ENCODE measurements at places on chromosomes 11 and 22.
A peak's percentile ranks its signal among the peaks of the same experiment; 100 is the strongest.

DNA sequence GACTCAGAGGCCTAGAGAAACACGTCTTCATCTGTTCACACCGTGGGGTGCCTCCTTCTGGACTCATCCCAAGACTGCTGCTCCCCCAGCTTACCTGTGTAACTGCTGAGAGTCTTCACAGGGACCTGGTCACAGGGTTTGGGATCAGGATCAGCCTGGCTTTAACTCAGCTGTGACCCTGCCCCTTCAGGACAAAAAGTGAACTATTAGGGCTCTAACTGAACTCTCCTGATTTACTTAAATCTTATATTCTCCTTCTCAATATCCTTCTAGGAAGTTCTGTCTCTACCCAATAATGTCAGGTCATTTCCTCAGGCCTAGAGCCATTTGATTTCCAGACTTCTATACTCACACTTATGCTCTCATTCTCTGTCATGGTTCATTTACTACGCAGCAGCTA lies 108.4 kb downstream of the ZNF280B start:
- DNase-seq, result no peak

- DNase-seq, result no peak
These were observed 60.9 kb upstream of the EMID1 start for GRCh38 chr22:29144786-29145160.

DNA sequence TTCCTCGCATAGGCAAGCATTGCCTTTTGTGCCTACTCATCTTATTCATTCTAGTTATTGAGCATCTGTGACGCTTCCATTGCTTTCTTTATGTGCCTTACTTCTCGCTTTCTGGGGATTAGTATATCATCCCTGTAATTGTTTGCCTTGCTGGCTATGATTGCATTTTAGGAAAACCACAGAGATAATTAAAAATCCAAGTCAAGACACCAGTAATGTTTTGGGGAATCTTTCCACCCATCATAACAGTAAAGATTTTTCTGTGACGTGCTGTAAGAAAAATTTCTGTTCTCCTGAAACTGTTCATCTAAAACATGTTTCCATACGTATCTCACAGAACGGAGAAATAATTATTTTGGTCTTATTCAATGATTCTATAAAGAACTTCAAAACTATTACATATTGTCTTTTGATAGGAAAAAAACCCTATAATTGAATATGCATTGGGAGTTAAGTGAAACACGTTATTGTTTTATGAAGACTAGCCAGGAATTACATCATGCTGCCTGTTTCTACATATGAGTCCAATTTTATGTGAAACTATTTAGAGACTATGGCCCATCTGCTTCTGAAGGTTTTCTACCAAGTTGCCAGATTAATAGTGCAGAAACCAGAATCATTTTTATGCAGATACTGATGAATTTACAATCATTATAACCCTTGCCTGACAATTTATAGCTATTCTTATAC lies 133.7 kb upstream of the FIBIN start:
- DNase-seq, result no peak

- DNase-seq, result no peak
These were observed 194.6 kb upstream of the CCDC90B start for GRCh38 chr11:83480811-83481210.

DNA sequence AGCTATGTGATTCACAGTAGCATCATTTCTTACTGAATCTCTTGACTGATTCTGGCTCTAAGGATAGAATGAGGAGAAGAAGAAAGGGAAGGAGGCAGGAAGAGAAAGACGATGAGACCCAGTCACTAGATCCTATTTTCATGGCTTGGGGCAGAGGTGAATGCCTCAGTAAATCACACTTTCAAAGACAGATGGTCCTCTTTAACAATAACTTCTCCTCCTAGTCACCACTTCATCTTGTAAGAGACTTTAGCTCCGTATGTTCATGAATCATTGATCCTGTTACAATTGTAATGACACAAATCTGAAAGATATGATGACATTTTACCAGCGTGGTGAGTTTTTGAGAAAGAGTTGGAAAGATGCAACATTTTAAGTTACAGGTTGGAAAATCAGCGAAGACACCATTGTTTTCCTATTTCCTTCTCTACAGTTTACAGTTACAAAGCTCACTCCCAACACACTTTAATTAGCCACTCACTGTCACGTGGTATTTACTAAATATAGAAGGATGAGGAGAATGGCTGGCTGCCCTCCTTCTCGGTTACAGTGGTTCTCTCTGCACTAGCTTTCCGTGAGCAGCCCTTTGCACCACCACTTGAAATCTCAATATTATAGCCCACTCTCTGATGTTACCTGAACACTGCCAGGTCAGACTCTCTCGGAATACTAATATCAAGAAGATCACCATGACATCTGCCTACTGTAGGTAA lies 205.8 kb downstream of the CADM1 start:
- no peak for DNase-seq

GRCh38 chr11:134647066-134647743 lies 235.2 kb upstream of the B3GAT1 start:
- DNase-seq, result no peak

GRCh38 chr11:134994431-134994830 lies 582.4 kb upstream of the B3GAT1 start:
- no peak for DNase-seq

GRCh38 chr11:9605742-9606141 lies 32.3 kb downstream of the WEE1 start:
- DNase-seq, result no peak

DNA sequence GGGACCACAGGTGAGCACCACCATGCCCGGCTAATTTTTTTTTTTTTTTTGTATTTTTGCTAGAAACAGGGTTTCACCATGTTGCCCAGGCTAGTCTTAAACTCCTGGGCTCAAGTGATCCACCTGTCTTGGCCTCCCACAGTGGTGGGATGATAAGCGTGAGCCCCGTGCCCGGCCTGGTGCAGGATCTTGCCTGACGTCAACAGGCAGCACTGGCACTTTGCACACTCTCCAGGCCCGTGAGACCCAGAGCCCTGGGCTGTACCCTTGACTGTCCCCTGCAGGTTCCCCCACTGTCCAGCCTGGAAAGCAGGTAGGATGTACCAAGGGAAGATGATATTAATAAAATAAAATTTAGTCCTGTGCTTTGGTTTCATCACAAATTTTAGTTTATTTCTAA lies 29.1 kb upstream of the PANX2 start:
- DNase-seq, result no peak

- peak; percentile 92 for DNase-seq
These were observed 2.0 kb downstream of the PDGFB start for GRCh38 chr22:39242595-39243438.

GRCh38 chr11:849104-849824 lies 6.6 kb downstream of the TSPAN4 start:
- no peak for DNase-seq
